ENCODE measurements at places on chromosomes 4 and X.

DNA sequence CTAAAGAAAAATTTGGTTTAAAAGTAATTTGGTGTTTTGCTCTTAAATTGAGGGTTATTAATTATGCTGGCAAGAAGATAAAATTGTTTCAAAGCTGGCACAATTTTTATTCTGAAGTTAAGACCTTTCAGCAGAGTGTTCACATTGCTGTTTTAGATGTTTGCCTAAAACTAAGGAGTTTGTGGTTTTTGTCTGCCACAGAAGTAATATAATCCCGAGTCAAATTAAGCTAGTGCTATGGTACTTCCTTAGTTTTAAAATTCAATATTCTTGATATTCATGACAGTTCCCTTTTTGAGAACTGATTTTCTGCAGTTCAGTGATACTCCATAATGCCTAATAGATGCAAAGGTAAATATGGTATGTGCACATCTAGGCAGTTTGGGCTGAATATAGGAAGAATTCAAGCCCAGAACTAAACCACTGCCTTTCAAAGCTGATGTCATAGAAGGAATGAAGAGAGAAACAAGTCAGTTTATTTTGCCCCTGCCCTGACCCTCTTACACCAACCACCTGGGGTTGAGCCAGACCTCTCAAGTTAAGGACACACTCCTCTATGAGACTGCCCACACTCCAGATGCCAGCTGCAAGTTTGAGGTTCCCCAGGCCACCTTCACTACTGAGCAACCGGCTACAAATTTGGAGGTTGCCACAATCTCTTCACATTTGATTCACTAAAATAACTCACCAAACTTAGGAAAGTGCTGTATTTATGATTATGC is 32.1 kb upstream of the VEGFC start:
- DNase-seq = no peak

GRCh38 chr4:80086296-80086695 is 13.3 kb upstream of the ANTXR2 start:
- DNase-seq = no peak

DNA sequence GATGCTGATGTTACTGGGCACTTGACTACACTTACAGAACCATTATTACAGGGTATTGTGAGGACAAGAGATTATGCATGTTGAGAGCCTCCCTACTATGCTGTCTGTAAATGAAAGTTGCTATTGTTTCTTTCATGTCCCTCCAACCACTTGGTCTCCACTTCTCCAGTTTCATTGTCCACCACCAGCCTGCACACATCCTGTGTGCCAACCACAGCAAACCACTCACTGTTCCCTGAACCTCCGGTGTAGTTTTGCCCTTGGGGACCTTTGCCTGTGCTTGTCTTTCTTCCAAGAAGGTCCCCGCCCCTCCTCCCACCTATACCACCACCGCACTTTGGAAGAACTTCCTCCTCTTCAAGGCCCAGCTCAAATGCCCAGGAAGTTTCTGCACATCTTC is 43.1 kb upstream of the AFF2 start:
- no peak for DNase-seq

- DNase-seq = no peak
Measured at GRCh38 chr4:110636171-110636679, 13.3 kb upstream of the PITX2 start.

GRCh38 chr4:2298532-2298991 is 36.7 kb upstream of the MXD4 start:
- no peak for DNase-seq

GRCh38 chr4:79915246-79915645 is 157.8 kb downstream of the ANTXR2 start:
- no peak for DNase-seq

- no peak for DNase-seq
Measured at GRCh38 chr4:159483782-159484741, 381.2 kb downstream of the RAPGEF2 start.

GRCh38 chr4:111323496-111323895 is 700.6 kb upstream of the PITX2 start:
- no peak for DNase-seq

DNA sequence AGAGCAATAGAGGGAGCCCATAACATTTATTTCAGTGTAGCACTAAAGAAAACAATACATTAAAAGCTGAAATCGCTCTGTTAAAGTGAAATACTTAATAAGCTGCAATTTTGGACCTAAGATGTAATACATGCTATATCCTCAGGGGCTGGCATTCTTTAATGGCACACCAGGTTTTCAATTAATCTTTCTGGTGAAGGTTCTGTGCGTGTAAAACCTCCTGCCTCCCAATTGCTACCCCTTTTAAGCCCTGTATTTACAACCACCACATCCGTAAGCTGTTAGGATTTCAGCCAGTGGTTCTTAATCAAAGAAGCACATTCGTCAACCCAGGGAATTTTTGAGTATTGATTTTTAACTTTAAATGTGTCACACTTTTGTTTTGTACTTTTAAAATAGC is 7.6 kb upstream of the COMMD8 start:
- DNase-seq = no peak

DNA sequence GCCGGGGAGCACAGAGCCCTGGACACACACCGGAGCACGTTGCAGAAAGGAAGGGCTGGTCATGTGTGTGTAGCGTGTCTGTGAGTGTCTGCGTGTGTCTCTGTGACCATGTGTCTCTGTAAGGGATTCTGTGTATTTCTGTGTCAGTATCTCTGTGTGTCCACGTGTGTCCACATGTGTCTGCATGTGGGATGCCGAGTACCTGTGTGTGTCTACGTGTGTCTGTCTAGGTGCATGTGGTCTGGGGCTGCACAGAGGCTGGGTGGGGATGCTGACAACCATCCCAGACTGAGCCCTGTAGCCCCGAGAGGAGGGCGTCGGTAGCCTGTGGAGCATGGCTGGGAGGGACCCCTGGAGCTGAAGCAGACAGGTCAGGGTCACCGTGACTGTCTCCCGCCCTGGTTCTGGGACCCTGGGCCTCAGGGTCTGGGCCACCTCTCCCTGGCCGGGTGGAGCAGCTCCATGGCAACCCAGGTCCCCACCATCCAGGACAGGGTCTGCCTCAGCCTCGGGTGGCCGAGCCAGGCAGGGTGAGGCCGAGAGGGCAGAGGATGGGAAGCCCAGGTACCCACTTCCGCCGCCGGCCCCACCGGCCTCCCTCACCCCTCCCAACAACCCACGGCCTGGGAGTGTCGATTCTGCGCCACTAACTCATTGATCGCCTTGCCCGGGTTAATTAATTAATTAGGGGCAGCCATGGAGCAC is 122.7 kb downstream of the FAM53A start:
- no peak for DNase-seq

GRCh38 chr4:66585767-66586166 is 915.5 kb upstream of the EPHA5 start:
- DNase-seq = no peak

- DNase-seq = no peak
Measured at GRCh38 chr4:183201331-183201730, 102.3 kb downstream of the WWC2 start.

DNA sequence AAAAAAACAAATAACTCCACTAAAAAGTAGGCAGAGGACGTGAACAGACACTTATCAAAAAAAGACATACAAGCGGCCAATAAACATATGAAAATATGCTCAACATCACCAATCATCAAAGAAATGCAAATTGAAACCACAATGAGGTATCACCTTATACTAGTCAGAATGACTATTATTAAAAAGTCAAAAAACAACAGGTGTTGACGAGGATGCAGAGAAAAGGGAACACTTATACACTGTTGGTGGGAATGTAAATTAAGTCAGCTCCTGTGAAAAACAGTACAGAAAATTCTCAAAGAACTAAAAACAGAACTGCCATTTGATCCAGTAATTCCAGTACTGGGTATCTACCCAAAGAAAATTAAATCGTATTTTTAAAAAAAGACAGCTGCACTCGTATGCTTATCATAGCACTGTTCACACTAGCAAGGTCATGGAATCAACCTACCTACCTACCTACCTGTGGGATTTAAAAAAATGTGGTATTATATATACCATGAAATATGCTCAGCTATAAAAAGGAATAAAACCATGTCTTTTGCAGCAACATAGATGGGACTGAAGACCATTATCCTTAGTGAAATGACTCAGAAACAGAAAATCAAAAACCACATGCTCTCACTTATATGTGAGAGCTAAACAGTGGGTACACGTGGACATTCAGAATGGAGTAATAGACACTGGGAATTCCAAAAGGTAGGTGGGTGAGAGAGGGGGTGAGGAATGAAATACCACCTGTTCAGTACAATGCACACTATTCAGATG is 24.8 kb upstream of the PTPN13 start:
- no peak for DNase-seq

- no peak for DNase-seq
Measured at GRCh38 chr4:68865760-68866159, 50.0 kb downstream of the UGT2B10 start.

GRCh38 chrX:118596390-118596789 is 100.8 kb downstream of the DOCK11 start:
- DNase-seq = no peak

DNA sequence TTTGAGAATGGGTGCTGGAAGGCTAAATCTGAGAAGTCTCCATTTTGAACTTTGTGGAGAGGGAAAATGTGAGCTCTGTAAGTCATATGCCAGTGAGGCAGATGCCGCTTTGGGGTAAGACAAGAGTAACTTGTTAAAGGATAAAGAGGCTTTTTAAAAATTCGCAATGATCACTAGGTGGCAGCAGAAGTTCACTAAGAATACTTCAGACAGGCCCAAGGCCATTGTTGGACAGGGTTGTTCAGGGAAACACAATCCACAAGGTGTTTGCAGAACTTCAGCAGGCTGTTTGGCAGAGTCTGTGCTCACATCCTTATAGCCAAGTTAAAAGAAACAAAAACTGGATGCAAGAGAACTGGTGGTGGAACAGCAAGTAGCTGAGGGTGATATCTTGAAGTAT is 13.7 kb upstream of the PIGA start:
- no peak for DNase-seq

GRCh38 chrX:22134681-22135080 is 102.6 kb downstream of the PHEX start:
- DNase-seq = no peak

GRCh38 chrX:123685232-123685631 is 47.6 kb downstream of the THOC2 start:
- DNase-seq = no peak

GRCh38 chrX:47209508-47210238 is 8.8 kb upstream of the CDK16 start:
- DNase-seq = no peak

GRCh38 chr4:83267121-83267829 is 17.3 kb downstream of the COQ2 start:
- DNase-seq = no peak

- DNase-seq = no peak
Measured at GRCh38 chrX:40106676-40107290, 9.0 kb upstream of the BCOR start.

GRCh38 chrX:101550751-101551379 is 518 bp downstream of the ARMCX1 start:
- no peak for DNase-seq

- no peak for DNase-seq
Measured at GRCh38 chr4:151565583-151565982, 156.6 kb downstream of the FHIP1A start.

DNA sequence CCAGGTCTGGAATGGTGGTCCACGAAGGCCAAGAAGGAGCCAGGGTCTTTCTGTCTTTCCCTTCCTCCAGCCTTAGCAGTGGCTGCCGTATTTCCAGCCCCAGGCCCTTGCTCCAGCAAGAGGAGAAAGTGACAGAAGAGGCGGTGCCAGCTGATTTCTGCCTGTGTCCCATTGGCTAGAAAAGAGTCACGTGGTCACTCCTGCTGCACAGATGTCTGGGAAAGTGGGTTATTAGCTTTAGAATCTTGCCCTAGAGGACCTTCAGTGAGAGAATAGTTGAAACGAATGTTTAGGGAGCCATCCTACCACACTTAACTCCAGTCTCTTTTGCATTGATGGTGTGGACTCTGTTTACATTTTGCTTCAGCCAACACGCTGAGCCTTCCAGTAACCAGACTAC is 99.3 kb upstream of the BCOR start:
- no peak for DNase-seq

DNA sequence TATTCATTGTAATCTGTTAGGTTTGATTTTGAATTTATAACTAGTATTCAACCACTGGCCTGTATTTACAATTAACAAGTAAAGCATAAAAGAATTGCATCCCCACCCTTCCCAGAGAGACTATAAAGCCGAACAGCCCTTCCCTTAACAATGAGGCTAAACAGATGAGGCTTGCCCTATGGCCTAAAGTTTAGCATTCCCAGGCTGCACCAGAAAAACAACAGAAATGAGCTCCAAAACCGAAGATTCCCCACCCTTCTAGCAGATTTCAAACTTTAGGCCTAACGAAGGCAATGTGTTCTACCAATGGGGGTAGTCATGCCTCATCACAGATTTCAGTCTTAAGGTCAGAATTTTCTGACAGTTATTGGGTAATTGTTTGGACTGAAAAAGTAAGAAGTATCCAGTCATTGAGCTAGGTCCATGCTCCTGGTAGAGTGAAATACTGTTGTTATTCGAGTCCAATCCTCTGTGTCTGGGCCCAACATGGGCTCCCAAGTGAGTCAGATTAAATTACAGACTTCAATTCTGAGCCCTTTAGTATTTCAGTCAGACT is 197.6 kb downstream of the ANTXR2 start:
- DNase-seq = no peak

DNA sequence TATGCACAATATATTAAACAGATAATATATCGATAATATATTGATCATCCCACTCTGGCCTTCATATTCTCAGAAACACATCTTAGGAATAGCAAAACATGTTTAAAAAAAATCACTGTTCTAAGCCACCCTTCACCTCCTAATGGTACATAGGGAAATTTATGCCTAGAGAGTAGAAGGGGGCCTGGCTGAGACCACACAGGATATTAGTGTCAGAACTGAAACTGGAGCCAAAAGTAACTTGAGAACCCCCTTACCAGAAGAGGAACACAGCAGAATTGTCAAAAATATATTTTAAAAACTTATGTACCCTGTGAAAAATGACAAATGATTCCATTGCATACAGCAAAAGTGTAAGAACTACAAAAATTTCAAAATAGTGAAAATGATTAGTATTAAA is 173.1 kb downstream of the VSIG4 start:
- no peak for DNase-seq

GRCh38 chr4:102334624-102335023 is 10.7 kb downstream of the SLC39A8 start:
- no peak for DNase-seq

- DNase-seq = no peak
Measured at GRCh38 chr4:30767147-30767845, 47.1 kb downstream of the PCDH7 start.
